ENCODE measurements at places on chromosomes 2 and 18. TPM values are rescaled to one million over a fixed set of nuclear protein-coding genes. Genes with fewer than 3 reads are reported as not detected.

- H3K27ac ChIP-seq = no peak overlapping the region
- H3K36me3 ChIP-seq = no peaks in the 10 kb centered on the region
- no peak for DNase-seq
- H3K4me3 ChIP-seq = no peak overlapping the region
- no peaks in the 10 kb centered on the region for H3K27me3 ChIP-seq
These were observed 326.3 kb downstream of the TSN start for GRCh38 chr2:122081751-122082150.

GRCh38 chr18:69774831-69775230 lies 172.8 kb downstream of the CD226 start:
- peaks cover 7% of the 10 kb centered on the region for H3K4me1 ChIP-seq
- DNase-seq = no peak
- no peak overlapping the region for H3K27ac ChIP-seq
- H3K27me3 ChIP-seq = no peaks in the 10 kb centered on the region
- H3K4me3 ChIP-seq = no peak overlapping the region
- peaks cover 4% of the 10 kb centered on the region for H3K36me3 ChIP-seq

GRCh38 chr2:164039270-164039669 lies 303.5 kb upstream of the FIGN start:
- no peak overlapping the region for H3K27ac ChIP-seq
- no peak for DNase-seq
- H3K4me3 ChIP-seq = no peak overlapping the region
- no peaks in the 10 kb centered on the region for H3K4me1 ChIP-seq

- peaks cover 1% of the 10 kb centered on the region for H3K27me3 ChIP-seq
- no peak overlapping the region for H3K4me3 ChIP-seq
- H3K36me3 ChIP-seq = no peaks in the 10 kb centered on the region
- no peak for DNase-seq
- no peaks in the 10 kb centered on the region for H3K4me1 ChIP-seq
These were observed 66.3 kb upstream of the RPE start for GRCh38 chr2:209936106-209936666.

GRCh38 chr18:33424266-33424946 lies 16.1 kb downstream of the CCDC178 start:
- H3K4me1 ChIP-seq = no peaks in the 10 kb centered on the region
- H3K27ac ChIP-seq = no peak overlapping the region
- no peaks in the 10 kb centered on the region for H3K36me3 ChIP-seq

- no peak overlapping the region for H3K4me3 ChIP-seq
- H3K27ac ChIP-seq = no peak overlapping the region
- H3K27me3 ChIP-seq = peaks cover 19% of the 10 kb centered on the region
These were observed 2.3 kb downstream of the MC5R start for GRCh38 chr18:13826209-13826608.

DNA sequence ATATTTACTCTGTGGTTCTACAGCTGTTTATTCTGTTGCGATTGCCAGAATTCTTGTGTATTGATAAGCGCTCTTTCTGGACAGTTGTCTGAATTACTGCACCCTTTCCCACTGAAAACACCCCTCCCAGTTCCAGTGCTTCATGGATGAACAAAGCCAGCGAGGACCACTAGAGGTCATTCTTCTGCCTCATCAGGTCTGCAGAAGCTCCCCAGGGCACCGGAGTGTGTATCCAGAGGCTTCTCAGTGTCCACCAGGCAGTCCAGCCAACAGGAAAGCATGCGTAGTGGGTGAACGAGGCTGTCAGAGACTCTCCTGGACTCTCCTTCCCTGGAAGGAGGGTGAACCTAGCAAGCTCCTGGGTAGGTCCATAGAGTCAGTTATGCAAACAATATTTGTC lies 40.6 kb upstream of the INHBB start:
- no peaks in the 10 kb centered on the region for H3K27me3 ChIP-seq
- H3K4me1 ChIP-seq = peaks cover 20% of the 10 kb centered on the region
- H3K4me3 ChIP-seq = no peak overlapping the region

GRCh38 chr18:78423811-78424210 lies 555.8 kb upstream of the SALL3 start:
- H3K36me3 ChIP-seq = no peaks in the 10 kb centered on the region
- H3K4me3 ChIP-seq = no peak overlapping the region
- H3K4me1 ChIP-seq = no peaks in the 10 kb centered on the region
- no peak for DNase-seq
- H3K27me3 ChIP-seq = no peaks in the 10 kb centered on the region
- no peak overlapping the region for H3K27ac ChIP-seq

DNA sequence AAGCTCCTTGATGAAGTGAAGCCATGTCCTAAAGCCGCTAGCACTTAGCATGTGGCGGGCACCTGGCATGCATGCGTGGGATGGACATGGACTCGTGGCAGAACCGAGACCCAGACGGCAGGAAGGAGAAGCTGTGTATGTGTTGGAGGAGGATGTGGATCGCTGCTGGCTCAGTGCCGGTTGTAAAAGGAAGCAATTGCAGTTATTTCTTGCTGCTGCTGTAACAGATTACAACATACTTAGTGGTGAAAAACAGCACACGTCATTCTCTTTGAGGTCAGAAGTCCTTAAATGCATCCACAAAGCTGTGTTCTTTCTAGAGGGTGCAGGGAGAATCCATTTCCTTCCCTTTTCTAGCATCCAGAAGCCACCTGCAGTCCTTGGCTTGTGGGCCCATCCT lies 74.6 kb downstream of the AGAP1 start:
- no peaks in the 10 kb centered on the region for H3K27me3 ChIP-seq
- no peak overlapping the region for H3K4me3 ChIP-seq
- H3K27ac ChIP-seq = no peak overlapping the region
- no peaks in the 10 kb centered on the region for H3K36me3 ChIP-seq
- H3K4me1 ChIP-seq = peaks cover 2% of the 10 kb centered on the region

DNA sequence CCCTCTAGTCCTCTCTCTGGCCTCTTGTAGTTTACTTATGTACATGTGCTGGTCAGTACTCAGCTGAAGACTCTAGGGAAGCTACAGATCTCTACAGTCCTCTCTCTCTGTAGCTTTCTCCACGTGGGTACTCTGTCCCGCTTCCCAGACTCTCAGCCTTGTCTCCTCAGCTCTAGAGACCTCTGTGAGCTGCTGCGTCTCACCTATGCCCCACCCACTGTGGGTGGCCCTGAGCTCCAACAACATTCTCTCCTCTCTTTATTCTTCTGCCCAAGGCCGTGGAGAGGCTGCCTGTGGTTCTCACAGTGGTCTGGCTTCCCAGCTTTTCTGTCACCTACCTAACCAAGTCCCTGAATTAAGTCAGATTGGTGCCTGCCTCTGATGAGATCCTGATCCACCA lies 33.4 kb downstream of the MFSD6 start:
- H3K36me3 ChIP-seq = peaks cover 40% of the 10 kb centered on the region
- no peak for DNase-seq
- H3K4me3 ChIP-seq = no peak overlapping the region
- no peaks in the 10 kb centered on the region for H3K27me3 ChIP-seq
- no peak overlapping the region for H3K27ac ChIP-seq

GRCh38 chr2:12302140-12302539 lies 414.6 kb upstream of the TRIB2 start:
- H3K36me3 ChIP-seq = peaks cover under 1% of the 10 kb centered on the region
- H3K4me1 ChIP-seq = peaks cover 29% of the 10 kb centered on the region
- no peaks in the 10 kb centered on the region for H3K27me3 ChIP-seq
- DNase-seq = peak; percentile 72

DNA sequence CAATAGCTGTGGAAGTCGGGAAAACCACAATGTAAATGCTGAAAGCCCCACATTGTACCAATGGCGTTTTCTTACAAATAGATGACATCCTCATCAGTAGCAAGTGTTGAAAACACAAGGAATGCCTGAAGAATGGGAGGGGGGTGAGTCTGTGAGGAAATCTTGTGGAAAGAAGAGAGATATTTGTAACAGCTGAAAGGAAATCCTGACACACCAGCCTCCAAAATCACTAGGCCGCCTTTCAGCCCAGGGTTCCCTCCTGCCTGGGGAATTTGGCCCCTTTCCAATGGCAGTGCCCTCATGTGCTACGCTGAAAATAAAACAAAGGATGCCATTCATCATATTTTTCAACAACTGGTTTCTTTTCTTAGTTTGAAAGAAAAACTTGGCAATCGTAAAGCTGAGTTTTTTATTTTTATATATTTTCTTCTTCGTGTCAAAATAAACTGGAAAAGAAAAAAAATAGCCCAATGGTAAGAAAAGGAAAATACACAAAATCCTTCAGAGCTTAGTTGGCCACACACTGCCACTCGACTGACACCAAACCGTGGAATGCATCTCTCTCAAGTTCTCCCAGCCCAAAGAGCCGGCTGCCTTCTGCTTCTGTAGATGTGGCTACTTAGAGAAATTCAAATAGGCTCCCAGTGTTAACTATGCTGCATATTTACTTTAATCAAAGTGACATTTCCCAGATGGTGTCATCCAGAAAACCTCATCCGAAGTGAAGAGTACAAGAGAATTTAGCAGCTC lies 52.0 kb downstream of the FTCDNL1 start:
- DNase-seq = peak; percentile 19
- H3K36me3 ChIP-seq = no peaks in the 10 kb centered on the region
- H3K4me1 ChIP-seq = no peaks in the 10 kb centered on the region
- H3K27me3 ChIP-seq = peaks cover 3% of the 10 kb centered on the region
- H3K4me3 ChIP-seq = no peak overlapping the region

DNA sequence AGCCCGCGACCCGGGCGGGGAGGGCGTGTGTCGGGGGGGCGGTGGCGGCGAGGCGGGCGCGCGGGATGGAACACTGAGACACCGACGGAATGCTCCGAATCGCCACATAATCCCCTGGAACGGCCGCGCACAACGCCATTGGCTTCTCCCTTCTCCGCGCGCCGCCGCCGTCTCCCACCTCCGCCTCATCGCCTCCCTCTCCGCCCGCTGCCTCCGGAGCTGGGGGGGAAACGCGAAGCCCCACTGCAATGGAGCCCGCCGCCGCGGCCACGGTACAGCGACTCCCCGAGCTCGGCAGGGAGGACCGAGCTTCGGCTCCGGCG lies at the start of gene PHLPP1:
PHLPP1 (plus strand) TSS at position 106 of the 323 bp plus-strand sequence; CDS start at position 249, 143 bp downstream.
- H3K36me3 ChIP-seq = peaks cover 2% of the 10 kb centered on the region
- peaks cover 22% of the 10 kb centered on the region for H3K4me1 ChIP-seq
- H3K27me3 ChIP-seq = peaks cover 28% of the 10 kb centered on the region
- peak within 1 kb of the TSS; percentile 86 for H3K27ac ChIP-seq

- H3K27me3 ChIP-seq = peaks cover 9% of the 10 kb centered on the region
- H3K36me3 ChIP-seq = no peaks in the 10 kb centered on the region
- DNase-seq = no peak
- peaks cover 6% of the 10 kb centered on the region for H3K4me1 ChIP-seq
These were observed 58.3 kb upstream of the DTNA start for GRCh38 chr18:34651586-34652369.

DNA sequence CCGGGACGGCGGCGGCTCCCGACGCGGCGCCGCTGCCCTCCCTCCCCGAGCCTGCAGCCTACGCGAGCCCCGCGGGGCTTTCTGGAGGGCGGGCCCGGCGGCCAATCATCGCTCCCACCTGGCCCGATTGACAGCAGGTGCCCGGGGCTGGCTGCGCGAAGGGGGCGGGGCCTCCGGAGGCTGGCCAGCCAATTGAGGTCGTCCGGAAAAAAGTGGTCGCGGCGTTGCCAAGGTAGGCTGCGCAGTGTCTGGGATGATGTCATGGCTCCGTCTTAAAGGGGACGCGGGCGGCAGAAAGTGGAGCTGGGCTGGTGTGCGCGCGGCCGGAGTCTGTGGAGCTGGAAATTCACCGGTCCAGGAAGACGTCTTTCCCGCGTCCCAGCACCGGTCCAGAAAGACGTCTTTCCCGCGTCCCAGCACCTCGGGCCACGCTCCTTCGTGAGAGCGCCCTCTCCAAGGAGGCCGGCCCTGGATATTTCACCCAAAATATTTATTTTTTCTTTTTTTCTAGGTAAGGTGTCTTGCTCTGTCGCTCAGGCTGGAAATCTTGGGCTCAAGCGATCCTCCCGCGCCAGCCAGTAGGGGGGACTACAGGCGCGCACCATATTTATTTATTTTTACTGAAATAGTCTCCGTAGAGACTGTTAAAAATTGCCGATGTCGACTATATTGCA lies at the start of gene ACTR1B:
ACTR1B (minus strand) TSS at position 83 of the 674 bp plus-strand sequence. CDS start 154 bp downstream, outside the sequence.
- peaks cover 34% of the 10 kb centered on the region for H3K36me3 ChIP-seq
- DNase-seq = peak; percentile 99
- H3K4me3 ChIP-seq = peak within 1 kb of the TSS; percentile 94
- H3K27ac ChIP-seq = peak within 1 kb of the TSS; percentile 98
- H3K4me1 ChIP-seq = peaks cover 30% of the 10 kb centered on the region

GRCh38 chr2:12678186-12678585 lies 38.5 kb upstream of the TRIB2 start:
- no peak for DNase-seq
- no peak overlapping the region for H3K27ac ChIP-seq
- no peak overlapping the region for H3K4me3 ChIP-seq

DNA sequence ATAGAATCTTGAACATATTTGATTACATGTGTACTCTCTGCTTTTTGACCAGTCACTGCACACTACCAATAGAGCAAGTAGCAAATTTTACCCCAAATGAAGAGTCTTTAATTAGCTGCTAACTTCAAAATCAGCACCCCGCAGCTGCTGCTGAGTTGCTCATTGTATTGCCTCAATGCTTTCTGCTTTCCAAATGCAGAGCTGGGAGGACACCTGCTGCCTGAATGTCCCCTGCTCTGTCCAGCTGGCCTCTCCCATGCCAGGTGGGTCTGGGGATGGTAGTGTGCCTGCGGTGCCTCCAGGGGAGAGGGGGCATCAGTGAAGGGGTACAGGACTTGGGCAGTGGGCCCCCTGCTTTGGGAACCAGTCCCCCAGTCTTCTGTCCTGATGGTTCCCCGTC lies 184.8 kb downstream of the PRKCE start:
- H3K27ac ChIP-seq = no peak overlapping the region
- no peak for DNase-seq
- no peaks in the 10 kb centered on the region for H3K27me3 ChIP-seq
- H3K36me3 ChIP-seq = peaks cover 1% of the 10 kb centered on the region
- peaks cover 19% of the 10 kb centered on the region for H3K4me1 ChIP-seq

GRCh38 chr2:25497918-25498407 lies 156.2 kb upstream of the DNMT3A start:
- H3K4me3 ChIP-seq = no peak overlapping the region
- H3K4me1 ChIP-seq = peaks cover 9% of the 10 kb centered on the region
- no peak for DNase-seq
- H3K27ac ChIP-seq = no peak overlapping the region
- no peaks in the 10 kb centered on the region for H3K36me3 ChIP-seq
- H3K27me3 ChIP-seq = no peaks in the 10 kb centered on the region

- H3K27ac ChIP-seq = no peak overlapping the region
- H3K4me3 ChIP-seq = no peak overlapping the region
- no peaks in the 10 kb centered on the region for H3K27me3 ChIP-seq
- DNase-seq = no peak
These were observed 366.5 kb upstream of the POU3F3 start for GRCh38 chr2:104487366-104487765.

DNA sequence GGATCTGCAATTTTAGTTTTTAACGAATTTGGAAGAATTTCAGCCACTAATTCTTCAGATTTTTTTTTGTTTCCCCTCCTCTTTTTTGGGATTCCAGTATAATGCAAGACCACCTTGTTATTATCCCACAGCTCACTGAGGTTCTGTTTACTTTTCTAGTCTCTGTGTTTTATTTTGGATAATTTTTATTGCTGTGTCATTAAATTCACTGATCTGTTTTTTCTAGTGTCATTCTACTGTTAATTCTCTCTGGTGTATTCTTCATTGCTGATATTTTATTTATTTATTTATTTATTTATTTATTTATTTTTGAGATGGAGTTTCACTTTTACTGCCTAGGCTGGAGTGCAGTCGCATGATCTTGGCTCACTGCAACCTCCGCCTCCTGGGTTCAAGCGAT lies 32.2 kb downstream of the UBR3 start:
- no peak overlapping the region for H3K4me3 ChIP-seq
- H3K27ac ChIP-seq = no peak overlapping the region
- H3K27me3 ChIP-seq = no peaks in the 10 kb centered on the region

- no peak for DNase-seq
- no peak overlapping the region for H3K4me3 ChIP-seq
- H3K27me3 ChIP-seq = no peaks in the 10 kb centered on the region
- H3K27ac ChIP-seq = no peak overlapping the region
- peaks cover 8% of the 10 kb centered on the region for H3K36me3 ChIP-seq
These were observed 5.0 kb downstream of the HPCAL1 start for GRCh38 chr2:10307561-10308156.

Gene HOXD4
- not detected for total RNA-seq

Gene IL1R1
- total RNA-seq = 1.7 TPM

Gene IL1R2
- 1.6 TPM for total RNA-seq
